ENCODE measurements at places on chromosomes 1 and 21.

DNA sequence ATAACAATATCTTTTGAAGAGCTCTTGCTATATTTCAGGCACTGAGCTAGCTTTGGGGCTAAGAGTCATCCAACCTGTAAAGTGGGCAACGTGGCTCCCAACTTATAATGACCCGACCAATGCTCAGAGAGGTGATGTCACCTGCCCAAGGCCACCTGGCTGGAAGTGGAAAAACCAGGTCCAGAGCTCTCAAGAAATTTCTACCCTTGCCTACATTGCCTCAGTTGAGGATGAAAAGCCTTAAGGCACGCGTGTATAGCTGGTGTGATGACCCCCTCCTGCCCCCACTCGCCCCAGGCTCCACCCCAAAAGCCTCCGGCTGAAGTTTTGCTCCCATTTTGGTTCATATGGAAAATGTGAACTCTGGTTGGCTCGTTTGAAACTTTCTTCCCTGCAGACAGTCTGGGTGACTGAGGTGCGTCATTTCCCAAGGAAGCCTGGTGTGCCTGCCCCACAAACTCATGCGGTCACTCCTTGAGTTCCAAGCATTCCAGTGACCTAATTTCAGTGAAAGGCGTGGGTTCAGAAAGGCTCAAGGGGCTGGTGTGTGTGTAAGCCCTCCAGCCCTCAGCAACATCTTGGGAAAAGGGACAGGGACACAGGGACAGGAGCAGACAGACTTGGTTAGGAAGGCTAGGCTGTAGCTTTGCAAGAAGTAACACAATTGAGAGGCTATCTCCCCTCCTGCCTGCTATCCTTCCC is 20.5 kb downstream of the HTR1D start:
- no peak for DNase-seq

DNA sequence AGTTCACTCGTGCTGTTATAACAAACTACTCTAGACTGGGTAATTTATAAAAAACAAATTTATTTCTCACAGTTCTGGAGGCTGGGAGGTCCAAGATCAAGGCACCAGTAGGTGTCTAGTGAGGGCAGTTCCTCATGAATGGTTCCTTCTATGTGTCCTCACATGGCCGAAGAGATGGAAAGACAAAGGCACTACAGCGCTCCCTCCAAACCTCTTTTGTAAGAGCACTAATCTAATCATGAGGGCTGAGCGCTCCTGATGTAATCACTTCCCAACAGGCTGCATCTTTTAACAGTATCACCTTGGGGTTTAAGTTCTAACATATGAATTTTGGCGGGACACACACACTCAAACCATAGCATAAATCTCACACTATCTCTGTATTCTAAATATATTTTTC is 54.0 kb upstream of the KANK4 start:
- DNase-seq = no peak

- DNase-seq = no peak
Measured at GRCh38 chr1:44641126-44642102, 32.9 kb downstream of the TMEM53 start.

DNA sequence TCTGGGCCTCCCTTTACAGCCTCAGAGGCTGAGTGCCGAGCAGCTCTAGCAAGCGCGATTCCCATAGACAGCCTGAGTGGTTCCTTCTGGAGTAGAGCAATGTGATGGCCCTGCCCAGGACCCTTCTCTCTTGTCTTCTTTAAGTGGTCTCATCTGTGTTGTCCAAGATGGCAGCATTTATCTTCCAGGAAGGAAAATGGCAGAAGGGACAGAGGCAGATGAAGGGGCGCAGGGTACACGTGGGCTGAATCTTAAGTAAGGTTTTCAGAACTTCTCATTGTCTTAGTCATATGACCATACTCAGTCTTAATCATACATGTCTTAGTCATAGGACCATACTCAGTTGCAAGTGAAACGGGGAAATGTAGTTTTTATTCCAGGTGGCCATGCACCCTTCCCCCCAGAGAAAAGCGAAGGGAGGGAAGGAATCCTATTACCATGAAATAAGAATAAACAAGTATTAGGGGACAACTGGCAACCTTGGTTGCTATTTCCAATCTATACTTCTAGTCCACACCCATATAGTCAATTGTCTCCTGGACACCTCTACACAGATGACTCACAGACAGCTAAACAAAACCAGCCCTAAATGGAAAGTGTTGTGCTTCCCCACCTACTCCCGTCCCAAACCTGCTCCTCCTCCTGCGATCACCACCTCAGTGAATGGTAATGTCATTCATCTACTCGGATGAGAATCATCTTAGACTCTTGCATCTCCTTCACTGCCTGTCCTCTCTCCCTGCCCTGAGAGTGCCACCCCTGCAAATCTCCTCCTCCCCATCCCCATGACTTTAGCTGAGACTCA is 13.3 kb downstream of the OVAAL start:
- no peak for DNase-seq

GRCh38 chr1:96845464-96845863 is 123.9 kb downstream of the PTBP2 start:
- no peak for DNase-seq

DNA sequence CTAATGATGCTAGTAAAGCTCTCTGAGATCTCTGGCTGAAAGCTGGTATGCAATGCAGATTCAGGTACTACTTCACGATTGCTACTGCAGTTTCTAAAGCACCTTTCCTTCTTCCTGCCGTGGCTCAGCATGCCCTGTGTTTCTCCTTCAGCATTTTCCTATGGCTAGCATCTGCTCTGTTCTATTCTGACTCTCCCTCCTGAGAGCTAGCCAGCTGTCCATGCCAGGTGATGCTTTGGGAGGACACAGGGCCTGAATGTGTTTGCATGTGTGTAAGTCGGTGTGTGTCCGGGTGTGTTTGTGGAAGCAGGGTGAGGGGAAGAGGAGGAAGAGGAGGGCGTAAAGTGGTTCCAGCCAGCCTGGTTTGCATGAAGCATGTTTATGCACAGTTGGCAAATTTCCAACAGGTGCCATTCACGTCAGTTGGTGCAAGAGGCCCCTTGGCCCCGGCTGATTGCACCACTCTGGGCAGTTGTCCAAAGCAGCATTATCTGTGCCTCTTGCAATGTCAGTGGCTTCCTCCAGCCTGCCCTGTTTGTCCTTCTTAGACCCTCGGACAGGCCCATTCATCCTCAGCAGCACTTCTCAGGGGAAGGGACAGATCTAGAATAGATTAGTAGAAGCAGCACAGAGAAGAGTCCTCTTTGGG is 433.3 kb downstream of the DISC1 start:
- no peak for DNase-seq

DNA sequence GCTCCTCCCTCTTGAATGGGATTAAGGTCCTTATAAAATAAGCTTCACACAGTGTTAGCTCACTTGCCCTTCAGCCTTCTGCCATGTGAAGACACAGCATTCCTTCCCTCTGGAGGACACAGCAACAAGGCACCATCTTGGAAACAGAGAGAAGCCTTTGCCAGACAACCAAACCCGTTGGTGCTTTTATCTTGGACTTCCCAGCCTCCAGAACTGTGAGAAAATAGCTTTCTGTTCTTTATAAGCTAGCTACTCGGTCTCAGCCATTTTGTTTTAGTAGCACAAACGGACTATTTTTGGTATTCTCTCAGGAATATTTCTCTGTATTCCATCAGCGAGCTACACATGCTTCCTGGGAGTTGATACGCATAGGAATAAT is 58.6 kb upstream of the IRF2BP2 start:
- no peak for DNase-seq

DNA sequence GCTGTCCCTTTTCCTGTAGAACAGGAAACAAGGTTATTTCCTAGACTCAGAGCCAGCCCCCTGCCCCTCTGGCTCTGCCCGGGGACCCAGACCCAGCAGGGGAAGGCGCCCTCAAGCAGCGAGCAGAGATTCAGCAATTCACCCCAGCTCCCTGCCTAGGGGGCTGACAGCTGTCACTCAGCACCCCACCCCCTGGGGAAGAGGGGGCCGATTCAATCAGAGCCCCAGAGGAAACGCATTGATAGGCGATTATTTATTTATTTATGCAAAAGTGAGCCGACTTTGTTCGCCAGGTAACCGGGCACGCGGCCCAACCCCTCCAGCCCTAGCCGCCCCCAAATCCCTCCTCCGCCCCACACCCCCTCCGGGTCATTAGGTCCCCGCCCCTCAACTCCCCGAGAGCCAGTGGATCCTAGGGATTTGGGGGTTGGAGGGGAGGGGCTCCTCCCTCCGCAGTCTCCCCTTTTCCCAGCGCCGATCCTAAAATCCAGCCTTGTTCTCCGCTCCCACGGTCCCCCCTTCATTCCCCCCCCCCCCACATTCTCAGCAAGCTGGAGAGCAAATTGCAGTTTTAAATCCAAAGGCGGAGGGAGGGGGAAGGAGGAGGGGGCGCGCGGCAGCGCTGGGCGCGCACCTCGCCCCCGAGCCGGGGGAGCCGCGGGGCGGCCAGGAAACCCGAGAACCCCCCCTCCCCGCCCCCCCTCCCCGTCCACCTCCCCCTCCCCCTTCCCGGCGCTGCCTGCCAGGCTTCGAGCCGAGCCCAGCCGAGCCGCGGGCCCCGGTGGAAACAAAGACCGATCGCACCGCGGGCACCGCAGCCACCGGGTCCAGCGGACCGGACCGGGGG is 1.3 kb downstream of the AHDC1 start:
- peak; percentile 35 for DNase-seq

DNA sequence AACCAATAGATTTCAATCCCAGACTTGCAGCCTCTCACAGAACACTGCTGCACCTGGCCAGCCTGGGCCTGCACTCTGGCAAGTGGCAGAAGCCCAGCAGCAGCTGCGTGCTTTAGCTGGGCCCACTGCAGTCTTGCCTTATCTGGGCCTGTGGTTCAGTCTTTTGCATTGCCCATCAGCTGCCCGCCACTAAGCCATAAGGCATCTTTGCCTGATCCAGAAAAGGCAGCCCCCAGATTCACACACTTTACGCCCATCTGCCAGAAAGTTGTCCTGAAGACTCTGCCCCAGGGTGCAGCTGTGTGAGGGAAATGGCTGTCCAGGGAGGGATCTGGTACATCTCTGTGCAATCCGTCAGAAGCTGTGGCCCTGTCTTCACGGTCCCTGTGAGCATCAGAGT is 217.0 kb downstream of the DNAH14 start:
- DNase-seq = no peak

DNA sequence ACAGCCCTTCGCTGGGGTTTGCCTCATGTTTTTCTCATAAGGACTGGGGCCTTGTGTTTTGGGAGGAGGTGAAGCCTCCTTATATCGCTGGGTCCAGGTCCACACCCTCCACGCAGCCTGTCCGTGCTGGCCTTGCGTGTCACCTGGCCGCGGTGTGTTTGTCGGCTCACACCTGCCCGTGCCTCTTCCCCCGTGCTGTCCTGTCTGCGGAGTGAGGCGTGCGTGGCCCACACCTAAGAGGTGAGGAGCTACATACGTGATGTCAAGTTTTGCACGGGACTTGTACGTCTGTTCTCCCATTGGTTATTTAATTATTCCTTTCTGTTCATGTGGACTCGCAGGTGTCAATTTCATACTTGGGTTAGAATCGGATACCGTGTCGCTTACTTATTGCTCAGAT is 30.7 kb downstream of the PRKCZ start:
- no peak for DNase-seq

- DNase-seq = no peak
Measured at GRCh38 chr1:200776949-200777348, 38.3 kb downstream of the CAMSAP2 start.

- no peak for DNase-seq
Measured at GRCh38 chr1:240169188-240169587, 77.5 kb downstream of the FMN2 start.

- no peak for DNase-seq
Measured at GRCh38 chr21:45246386-45247320, 41.0 kb downstream of the POFUT2 start.

DNA sequence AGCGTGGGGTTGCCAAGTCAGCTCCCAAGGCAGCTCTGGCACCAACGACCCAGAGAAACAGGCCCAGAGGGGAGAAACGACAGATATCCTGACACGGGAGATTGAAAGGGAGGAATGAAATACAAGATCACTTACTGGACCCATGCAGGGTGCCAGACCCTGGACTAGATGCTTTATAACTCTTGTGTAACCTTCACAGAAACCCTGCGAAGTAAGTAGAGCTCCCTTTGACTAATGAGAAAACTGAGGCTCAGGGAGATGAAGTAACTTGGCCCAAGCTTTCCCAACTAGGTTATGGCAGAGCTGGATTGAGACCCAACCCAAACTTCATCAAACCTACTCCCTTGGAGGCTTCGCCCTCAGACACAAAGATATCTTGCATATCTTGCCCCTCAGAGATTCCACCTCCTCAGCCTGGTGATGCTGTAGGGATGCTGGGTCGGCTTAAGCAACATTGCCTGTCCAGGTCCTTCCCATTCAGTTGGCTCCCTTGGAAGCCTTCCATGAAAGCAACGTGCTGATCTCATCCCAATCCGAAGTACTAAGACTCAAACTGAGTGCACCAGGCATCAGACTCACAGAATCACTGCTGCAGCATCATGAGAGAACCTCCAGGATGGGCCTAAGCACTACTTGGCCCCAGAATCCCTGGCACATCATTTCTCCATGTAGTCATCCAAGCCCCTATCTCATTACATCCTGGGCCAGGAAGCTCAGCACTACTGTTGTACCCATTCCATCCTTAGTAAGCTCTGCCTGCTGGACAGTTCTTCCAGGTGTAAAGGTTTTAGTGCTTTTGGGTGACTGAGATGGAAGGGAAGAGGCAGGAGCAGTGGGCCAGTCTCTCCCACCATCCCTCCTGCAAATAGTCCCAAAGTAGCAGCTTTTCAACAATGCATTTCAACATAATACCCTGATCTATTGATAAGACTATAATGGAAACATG is 1.1 kb upstream of the IGSF9 start:
- DNase-seq = no peak

GRCh38 chr1:113811156-113811887 is 954 bp downstream of the RSBN1 start:
- DNase-seq = peak; percentile 58

- DNase-seq = no peak
Measured at GRCh38 chr21:36852293-36852692, 114.2 kb downstream of the HLCS start.

DNA sequence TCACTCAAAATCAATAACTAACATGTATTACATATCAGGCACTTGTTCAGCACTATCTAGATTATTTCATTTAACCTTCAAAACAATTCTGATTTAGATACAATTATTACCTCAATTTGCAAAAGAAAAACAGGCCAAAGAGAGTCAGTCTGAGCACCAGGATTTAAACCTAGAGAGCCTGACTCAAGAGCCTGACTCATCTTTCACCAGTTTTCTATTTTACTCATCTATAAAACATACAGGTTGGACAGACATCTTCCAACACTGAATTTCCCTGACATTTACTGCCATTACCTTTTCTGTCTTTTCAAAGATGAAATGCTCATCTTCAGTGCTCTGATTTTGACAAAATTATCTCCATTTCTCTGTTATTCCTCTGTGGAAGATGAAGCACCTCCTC is 116.5 kb downstream of the MRPL39 start:
- DNase-seq = no peak
